Esophagus muscularis mucosa (tissue), 4 donors: ENCODE measurements at places on chromosomes 6 and 20. TPM values are rescaled to one million over a fixed set of nuclear protein-coding genes. Genes with fewer than 3 reads are reported as not detected.

GRCh38 chr6:153962555-153962954 is 76.5 kb upstream of the OPRM1 start:
- H3K4me3 ChIP-seq: no peak overlapping the region
- no peak for DNase-seq
- H3K4me1 ChIP-seq: no peaks in the 10 kb centered on the region
- H3K27ac ChIP-seq: no peak overlapping the region
- no peaks in the 10 kb centered on the region for H3K27me3 ChIP-seq

DNA sequence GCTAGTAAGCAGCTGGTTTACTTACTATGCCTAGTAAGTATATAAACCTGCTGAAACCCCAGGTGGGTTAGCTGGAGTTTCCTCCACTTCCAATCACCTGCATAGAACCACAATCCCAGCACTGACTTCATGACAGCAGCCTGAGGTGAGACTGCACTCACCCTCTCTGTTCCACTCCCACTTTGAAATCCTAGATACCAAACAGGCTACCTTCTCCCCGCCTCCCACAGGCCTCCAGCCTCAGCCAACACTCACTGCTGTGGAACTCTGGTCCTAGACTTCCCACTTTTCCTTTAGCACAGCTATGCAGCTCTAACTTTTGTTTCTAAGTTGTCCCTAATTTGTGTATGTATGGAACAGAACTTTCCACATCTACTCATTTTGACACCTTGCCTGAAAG is 149.7 kb upstream of the ARID1B start:
- H3K27ac ChIP-seq: no peak overlapping the region
- H3K27me3 ChIP-seq: no peaks in the 10 kb centered on the region
- H3K36me3 ChIP-seq: no peaks in the 10 kb centered on the region

DNA sequence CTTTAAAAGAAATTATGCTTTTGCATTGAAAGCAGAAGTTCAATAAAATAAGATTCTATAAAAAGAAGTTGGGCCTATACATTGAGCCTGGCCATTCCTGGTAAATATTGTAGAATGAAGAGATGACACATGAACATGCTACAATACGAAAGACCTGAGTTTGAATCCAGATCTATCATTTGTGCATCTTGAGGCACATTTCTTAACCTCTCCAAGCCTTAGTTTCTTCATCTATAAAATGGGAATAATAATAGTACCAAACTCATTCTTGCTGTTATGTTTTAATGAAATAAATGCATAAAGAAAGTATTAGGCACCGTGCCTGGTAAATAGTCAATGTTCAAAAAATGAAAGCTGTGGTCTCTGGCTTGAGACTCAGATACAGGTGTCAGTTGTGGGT is 76.9 kb upstream of the PHACTR2 start:
- no peak overlapping the region for H3K27ac ChIP-seq
- H3K36me3 ChIP-seq: no peaks in the 10 kb centered on the region
- no peak overlapping the region for H3K4me3 ChIP-seq
- H3K4me1 ChIP-seq: peaks cover 18% of the 10 kb centered on the region
- no peaks in the 10 kb centered on the region for H3K27me3 ChIP-seq

DNA sequence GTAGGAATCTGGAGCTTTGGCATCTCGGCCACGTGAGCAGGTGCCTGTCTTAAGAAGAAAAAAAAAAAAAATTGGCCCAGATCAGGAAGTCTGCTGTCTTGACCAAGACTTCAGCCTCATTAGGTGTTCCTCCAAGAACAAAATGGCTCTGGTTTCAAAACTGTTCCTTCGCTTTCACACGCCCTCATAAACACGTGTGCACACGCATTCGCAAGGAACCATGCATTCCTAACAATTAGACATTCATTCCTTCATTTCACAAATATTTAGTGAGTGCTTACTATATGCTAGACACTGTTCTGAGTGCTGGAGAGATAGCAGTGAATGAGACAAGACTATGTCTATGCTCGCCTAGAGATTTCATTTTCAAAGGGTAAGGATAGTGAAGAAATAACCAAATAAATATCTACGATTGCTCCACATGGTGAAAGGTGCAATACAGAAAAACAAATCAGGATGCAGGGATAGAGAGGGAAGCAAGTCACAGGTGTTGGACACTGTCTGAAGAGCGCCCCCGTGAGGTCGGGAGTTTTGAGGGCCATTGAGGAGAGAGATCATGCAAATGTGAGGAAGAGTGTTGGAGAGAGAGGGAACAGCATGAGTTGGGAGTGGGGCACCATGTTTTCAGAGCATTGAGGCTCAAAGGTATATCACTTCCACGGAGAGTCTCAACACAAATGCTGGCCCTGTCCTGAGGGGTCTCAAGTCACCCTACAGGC is 53.3 kb downstream of the CCDC170 start:
- no peak for DNase-seq
- no peak overlapping the region for H3K27ac ChIP-seq
- no peaks in the 10 kb centered on the region for H3K4me1 ChIP-seq
- no peak overlapping the region for H3K4me3 ChIP-seq
- H3K27me3 ChIP-seq: no peaks in the 10 kb centered on the region

- H3K4me3 ChIP-seq: peak overlapping the region; percentile 85
- no peaks in the 10 kb centered on the region for H3K36me3 ChIP-seq
- DNase-seq: no peak
- peaks cover 82% of the 10 kb centered on the region for H3K4me1 ChIP-seq
- H3K27me3 ChIP-seq: no peaks in the 10 kb centered on the region
Measured at GRCh38 chr20:37524859-37525708, 2.6 kb downstream of the BLCAP start.

DNA sequence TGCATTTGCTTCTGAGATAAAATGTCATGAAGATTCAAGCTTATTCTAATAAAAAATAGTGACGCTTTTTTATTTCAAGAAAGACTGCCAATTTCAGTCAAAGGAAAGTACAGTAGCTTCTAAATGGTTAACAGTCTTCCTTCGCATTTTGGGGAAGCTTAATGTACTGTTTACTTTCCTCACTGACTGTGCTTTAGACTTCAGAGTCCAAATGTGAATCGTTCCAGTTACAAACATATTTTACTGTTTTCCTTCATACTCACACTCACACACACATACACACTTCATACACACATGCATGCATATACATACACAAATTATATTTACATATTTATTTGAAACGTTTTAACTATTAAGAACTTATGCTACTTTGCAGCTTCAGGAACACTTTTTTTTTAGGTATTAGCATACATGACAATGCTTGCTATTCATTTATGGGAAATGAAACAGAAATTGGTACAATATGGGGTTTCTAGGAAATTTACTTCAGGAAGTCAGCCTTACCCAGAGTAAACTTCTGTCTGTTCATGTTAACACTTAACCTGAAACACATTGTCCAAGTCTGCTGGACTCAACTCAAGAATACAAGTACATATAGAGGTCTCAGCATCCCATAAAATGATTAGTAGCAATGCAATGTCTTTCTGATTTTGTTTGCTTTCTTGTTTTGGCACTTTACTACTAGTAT is 145.4 kb downstream of the RPS12 start:
- no peak for DNase-seq
- no peaks in the 10 kb centered on the region for H3K27me3 ChIP-seq
- H3K27ac ChIP-seq: no peak overlapping the region
- H3K36me3 ChIP-seq: no peaks in the 10 kb centered on the region
- H3K4me1 ChIP-seq: peaks cover 15% of the 10 kb centered on the region

- no peak for DNase-seq
- H3K4me3 ChIP-seq: no peak overlapping the region
- H3K4me1 ChIP-seq: no peaks in the 10 kb centered on the region
- no peaks in the 10 kb centered on the region for H3K36me3 ChIP-seq
Measured at GRCh38 chr6:53910834-53911233, 116.0 kb downstream of the LRRC1 start.

DNA sequence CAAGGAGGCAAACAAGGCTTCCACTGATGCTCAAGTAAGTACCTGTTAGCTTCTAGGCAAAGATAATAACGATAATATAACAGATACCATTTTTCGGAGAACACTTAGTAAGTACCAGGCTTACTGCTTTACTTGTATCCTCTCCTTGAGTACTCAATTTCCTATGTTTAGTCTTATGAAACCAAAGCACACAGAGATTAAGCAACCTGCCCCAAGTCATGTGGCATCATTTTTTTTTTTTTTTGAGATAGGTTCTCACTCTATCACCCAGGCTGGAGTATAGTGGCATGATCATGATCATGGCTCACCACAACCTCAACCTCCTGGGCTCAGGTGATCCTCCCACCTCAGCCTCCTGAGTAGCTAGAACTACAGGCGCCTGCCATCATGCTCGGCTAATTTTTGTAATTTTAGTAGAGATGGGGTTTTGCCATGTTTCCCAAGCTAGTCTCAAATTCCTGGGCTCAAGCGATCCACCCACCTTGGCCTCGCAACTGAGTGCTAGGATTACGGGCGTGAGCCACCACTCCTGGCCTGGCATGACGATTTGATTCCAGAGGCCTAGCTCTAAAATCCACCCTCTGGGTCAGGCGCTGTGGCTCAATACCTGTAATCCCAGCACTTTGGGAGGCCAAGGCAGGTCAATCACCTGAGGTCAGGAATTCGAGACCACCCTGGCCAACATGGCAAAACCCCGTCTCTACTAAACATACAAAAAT is 14.0 kb downstream of the SPAG4 start:
- H3K27me3 ChIP-seq: no peaks in the 10 kb centered on the region
- H3K4me1 ChIP-seq: no peaks in the 10 kb centered on the region
- H3K36me3 ChIP-seq: peaks cover 80% of the 10 kb centered on the region
- DNase-seq: no peak
- H3K4me3 ChIP-seq: no peak overlapping the region

DNA sequence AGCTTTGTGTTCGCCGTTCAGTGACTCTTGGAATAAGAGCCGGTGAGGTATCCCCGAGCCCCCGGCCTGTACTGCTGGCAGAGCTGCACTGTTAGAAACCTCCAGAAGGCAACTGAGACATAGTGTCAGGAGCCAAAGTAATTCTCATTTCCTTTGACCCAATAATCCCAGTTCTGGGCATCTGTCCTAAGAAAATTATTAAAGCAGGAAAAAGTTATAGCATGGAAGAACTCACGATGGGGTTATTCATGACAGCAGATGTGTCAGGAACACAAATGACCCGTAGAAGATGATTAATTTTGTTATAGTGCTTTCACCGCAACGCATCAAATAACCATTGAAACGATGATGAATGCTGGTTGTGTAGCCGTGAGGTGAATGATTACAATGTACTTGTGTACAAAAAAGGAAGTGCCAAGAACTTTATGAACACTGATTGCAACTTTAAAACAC is 20.3 kb downstream of the CYP21A2 start:
- no peak overlapping the region for H3K4me3 ChIP-seq
- H3K4me1 ChIP-seq: peaks cover 12% of the 10 kb centered on the region
- H3K36me3 ChIP-seq: peaks cover 84% of the 10 kb centered on the region
- DNase-seq: no peak
- no peaks in the 10 kb centered on the region for H3K27me3 ChIP-seq
- H3K27ac ChIP-seq: peak overlapping the region; percentile 20

The LGSN gene
- not detected for total RNA-seq

The POPDC3 gene
- not detected for total RNA-seq

The SYNCRIP gene
- 85.1 TPM for total RNA-seq

The HLA-DQA2 gene
- not detected for total RNA-seq

The SDHAF4 gene
- 11.2 TPM for total RNA-seq

The WTAP gene
- 73.0 TPM for total RNA-seq

The IRF4 gene
- 2.9 TPM for total RNA-seq

The IP6K3 gene
- total RNA-seq: 1.2 TPM

The TULP1 gene
- not detected for total RNA-seq
